ENCODE measurements at places on chromosomes 5 and 9. TPM values are rescaled to one million over a fixed set of nuclear protein-coding genes. Genes with fewer than 3 reads are reported as not detected.

DNA sequence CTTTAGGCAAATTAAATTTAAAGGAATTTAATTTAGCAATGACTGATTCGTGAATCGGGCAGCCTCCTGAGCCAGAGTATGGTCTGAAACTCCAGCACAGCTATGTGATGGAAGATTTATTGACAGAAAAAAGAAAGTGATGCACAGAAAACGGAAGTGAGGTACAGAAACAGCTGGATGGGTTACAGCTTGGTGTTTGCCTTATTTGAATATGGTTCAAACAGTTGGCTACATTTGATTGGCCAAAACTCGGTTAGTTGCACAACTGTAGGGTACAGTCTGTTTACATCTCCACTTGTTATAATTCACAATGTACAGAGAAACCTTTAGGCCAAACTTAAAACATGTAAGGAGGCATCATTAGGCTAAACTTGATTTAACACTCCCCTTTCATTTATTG is 1716.1 kb upstream of the C9orf72 start:
- no peak for DNase-seq

GRCh38 chr5:165805756-165806155 is 2300.3 kb downstream of the MAT2B start:
- DNase-seq = peak; percentile 64

SPATA31C2 gene
- polyA plus RNA-seq = 0.16 TPM

ADAMTS19 gene
- polyA plus RNA-seq = 5.9 TPM

DNA sequence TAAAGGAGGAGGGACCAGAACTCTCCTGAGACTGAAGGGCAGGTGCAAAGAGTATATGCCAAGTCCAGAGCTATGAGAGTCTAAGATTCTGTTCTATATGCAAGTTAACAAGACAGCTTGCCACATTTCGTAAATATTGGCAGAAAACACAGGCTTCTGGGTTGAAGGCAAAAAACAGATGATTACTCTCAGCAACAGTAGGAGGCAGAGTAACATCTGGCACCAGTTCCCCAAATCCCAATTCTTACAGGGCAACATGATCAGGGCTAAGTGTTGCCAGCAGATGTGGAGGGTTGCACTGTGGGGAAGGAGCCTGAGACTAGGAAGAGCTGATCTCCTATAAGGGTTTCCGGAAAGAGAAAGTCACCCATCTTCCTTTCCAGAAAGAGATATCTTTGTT is 179.4 kb downstream of the PJA2 start:
- no peak for DNase-seq

Data from GM23338 (cell line).